ENCODE measurements at places on chromosomes 12 and 14.

- no peak for DNase-seq
Measured at GRCh38 chr12:57713209-57713608, 19.3 kb downstream of the OS9 start.

DNA sequence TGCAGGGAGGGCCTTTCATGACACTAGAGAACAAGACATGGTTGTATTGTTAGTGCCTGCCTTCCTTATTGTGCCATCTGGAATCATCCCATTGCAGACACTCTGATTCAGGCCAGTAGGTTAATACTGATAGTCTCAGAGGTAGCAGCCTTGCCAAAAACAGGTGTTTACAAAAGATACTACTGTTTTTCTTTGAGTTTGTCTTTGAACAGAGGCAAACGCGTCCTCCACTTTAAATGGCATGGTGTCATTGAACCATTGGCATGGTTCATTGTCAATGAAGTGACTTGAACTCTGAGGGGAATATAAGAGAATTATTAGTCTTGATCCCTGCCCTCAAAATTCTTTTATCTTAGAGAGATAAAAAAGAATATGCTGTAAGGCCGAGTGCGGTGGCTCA lies 4.2 kb downstream of the FNTB start:
- no peak for DNase-seq

DNA sequence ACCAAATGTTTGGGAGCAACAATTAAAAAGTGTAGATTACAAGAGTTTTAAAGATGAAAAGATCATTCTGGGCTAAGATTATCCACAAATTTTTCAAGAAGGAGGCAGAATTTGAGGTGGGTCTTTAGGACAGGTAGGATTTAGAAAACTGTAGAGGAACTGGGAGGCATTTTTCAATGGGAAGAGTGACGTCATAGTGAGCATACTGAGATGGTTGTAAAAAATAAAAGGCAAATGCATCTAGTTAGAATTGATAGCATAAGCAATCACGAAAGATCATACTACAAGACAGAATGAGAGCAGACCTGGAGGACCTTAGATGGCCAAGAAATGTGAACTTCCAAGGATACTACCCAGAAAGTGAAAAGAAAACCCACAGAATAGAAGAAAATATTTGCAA lies 131.6 kb upstream of the G2E3 start:
- no peak for DNase-seq

DNA sequence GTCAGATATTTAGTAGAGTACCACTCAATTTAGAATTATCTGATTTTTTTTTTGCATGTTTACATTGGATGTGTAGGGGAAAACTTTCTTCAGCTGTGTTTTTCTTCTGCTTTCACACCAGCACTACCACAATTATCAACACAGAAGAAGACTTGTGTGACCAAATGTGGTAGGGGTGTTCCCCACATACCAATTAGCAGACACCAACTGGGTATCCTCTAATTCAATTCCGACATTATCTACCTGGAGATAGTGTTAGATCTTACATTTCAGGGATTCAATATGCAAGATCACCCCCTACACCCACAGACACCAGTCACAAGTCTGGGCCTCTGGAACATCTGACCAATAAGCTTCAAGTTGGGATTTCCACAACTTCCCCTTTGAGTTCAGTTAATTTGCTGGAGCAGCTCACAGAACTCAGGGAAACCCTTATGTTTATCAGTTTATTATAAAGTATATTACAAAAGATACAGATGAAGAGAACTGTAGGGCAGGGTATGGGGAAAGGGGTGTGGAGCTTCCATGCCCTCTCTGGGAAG lies 4.1 kb upstream of the KLRG1 start:
- DNase-seq: no peak

- DNase-seq: no peak
Measured at GRCh38 chr14:50786751-50787464, 44.1 kb downstream of the NIN start.

DNA sequence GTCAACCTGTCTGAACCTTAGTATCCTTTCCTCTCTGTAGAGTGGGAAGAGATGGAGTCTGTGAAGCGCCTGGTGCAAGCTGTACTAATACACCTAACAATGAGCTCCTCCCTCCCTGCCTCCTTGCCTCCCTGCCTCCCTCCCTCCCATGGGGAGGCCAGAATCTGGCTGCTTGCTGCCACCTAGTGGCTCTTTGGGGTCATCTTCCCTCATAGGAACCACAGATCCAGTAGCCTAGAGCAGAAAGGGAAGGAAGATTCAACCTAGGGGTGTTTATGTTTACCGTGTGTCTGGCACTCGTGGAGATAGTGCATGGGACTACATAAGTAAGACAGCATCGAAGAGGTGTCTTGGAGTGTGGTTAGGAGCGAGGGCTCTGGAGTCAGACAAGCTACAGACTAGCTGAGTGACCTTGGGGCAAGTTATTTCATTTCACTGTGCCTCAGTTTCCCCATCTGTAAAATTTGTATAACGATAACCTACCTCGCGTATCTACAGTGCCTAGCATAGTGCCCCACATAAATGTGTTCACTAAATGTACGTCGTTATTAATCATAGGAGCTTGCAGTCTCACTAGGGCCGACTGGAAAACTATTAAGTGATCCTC lies 35.5 kb upstream of the TSPAN9 start:
- DNase-seq: no peak

DNA sequence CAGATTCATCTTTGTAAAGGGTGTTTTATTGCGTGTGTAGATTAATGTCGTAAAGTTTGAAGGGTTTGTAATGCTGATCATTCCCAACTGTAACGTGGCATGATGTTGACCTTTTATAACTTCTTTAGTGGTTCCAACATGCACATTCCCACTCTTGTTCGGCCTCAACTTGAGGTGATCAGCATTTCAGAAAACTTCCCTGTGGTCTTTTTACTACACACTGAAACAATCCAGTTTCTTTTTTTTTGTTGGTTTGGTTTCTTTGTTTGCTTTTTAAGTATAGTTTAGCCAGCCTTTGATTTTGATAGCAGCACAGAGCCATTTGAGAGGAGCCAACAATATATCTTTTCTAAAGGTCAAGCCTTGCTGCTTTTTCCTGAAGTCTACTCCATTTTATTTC lies 22.8 kb downstream of the UTP20 start:
- DNase-seq: no peak

- DNase-seq: no peak
Measured at GRCh38 chr14:60642270-60643140, 6.8 kb downstream of the SIX1 start.

DNA sequence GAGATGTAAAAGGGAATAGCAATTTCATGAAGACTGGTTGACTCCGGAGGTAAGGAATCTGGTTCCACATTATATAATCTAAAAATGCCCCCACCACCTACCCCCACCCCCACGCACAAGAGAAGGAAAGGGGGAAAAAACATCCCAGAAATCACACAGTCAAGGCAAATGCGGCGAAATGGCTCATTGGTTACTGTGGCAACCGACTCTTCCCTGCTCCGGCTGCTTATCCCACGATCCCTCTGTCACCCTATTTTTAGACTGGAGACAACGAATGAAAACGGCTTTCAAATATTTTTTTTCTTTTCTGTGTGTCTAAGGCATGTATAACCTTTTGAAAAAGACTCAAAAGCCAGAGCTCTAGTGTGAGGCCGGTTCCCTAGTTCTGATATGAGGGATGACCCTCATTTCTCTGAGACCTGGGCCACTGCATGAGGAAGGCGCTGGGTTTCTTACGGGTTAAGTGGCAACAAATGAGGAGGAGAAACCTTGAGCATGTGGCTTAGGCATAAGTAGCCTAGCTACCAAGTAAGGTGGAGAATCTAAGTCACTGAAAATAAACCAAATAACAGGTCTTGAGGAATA lies 148.3 kb upstream of the GRIN2B start:
- DNase-seq: no peak

DNA sequence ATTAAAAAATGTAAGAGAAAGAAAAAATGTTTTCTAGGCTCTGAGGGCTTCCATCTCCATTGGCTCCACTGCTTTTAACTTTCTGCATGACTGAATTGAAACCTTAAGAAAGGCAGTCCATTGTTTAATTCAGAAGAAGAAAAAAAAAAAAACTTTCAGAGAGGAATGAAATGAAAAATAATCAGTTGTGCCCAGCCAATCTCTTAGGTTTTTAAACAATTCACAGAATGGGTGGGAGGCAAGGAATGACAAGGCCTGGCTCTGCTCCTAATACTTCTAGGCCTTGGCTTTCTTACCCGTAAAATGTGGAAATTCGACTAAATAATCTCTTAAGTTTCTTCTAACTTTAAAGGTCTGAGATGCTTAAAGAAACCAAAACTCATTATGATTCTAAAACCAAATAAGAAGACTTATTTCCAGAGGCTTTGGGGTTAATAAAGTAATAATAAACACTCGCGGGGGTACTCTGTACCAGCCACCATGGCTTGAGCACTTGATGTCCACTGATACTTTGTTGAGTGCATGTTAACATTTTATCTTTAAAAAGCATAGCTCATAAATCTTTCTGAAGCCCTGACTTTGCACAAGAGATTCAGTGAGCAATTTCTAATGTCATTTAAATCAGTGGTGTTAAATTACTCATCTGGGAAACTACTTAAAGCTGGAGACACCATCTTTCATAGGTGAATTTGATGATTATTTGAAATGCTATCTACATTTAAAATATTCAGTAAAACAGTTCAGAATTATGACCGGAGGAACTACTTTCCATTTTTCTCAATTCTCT lies 49.6 kb downstream of the STON2 start:
- DNase-seq: no peak

DNA sequence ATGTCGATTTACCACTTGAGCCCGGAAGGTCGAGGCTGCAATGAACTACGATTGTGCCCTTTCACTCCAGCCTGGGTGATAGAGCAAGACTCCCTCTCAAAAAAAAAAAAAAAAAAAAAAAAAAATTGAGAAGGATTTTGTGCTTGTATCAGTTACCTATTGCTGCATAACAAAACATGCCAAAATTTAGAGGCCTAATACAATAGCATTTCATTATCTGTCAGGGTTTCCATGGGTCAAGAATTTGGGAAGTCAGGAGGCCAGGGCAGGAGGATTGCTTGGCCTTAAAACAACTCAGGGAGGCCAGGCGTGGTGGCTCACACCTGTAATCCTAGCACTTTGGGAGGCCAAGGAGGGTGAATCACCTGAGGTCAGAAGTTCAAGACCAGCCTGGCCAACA lies 4.6 kb upstream of the SLC8B1 start:
- no peak for DNase-seq
